ENCODE measurements at places on chromosomes 5 and 9. TPM values are rescaled to one million over a fixed set of nuclear protein-coding genes. Genes with fewer than 3 reads are reported as not detected.

The ANGPTL2 gene
- polyA plus RNA-seq, result 10.1 TPM

DNA sequence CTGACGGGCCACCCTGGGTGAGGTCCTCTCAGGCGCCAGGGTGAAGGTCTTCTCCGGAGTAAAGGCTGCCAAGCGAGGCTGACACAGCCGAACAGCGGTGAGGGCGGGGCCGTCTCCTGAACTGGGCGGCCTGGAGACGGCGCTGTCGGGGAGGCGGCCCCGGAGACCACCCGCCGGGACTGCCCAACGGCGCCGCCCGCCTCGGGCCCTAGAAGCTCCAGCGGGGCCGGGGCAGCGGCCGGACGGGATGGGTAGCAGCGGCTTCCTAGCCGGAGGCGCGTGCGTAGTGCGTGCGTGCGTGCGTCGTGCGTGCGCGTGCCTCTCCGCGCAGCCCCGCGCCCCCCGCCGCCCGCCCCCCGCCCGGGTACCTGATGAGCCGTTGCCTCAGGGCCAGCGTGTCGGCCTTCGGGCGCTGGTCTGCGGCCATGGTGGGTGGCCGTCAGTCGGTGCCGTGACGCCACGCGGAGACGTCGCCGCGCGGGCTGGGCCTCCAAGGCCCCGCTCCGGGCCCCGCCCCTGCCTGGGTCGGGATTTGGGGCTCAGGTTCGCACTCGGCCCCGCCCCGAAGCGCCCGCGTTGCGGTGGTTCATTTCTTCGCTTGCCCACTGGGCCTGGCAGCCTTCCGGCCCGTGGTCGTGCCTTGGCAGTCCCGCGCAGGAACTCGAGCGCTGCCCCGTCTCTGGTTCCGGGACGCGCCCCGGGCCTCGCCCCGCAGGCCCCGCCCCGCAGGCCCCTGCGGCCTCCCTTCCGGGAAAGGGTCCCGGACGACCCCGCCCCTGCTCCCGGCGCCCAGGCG, at the start of gene PHYKPL:
TSS of gene PHYKPL (minus strand) at position 679 of the 796 bp plus-strand sequence. CDS start at position 427, 252 bp downstream.
- peak; percentile 66 for DNase-seq

The FOXI1 gene
- polyA plus RNA-seq, result 5.2 TPM

DNA sequence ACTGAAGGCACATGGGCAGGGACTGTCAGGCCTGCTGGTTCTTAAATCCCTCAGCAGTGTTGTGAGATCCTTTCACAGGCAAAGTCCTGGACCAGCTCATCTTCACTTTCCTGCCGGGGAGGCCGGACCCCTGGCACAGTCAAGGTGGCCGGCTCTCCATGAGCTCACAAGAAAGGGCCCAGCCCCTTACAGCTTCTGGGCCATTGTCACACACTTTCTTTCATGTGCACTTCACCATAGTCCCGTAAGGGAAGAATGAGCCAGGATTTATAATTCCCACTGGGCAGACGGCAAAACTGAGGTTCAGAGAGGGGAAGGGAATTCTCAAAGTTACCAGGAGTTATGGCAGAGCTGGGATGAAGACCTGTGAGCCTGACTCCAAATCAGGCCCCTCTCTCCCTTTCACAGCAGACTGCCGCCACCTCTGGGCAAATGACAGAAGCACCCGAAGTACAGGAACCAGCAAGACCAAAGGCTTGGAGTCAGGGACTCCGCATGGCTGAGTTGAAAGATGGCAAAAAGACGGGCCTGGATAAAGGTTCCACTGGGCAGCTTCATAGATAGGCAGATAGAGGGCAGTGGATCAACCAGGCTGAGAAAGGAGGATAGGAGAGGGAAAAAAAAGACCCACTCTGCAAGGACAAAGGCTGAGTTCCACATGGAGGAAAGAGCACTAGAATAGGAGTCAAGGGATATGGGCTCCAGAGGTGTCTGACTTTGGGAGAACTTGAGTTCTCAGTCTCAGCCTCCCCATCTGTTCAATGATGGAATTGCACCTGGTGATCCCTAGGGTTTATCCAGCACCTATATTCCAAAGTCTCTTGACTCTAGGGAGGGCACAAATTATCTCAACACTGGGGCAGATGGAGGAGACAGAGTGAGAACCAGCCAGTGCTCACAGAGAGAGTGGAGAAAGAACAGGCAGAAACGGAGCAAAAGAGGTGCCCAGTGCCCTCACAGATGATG, 128.7 kb downstream of the PAX5 start:
- no peak for DNase-seq

The NTRK2 gene
- 97.1 TPM for polyA plus RNA-seq

DNA sequence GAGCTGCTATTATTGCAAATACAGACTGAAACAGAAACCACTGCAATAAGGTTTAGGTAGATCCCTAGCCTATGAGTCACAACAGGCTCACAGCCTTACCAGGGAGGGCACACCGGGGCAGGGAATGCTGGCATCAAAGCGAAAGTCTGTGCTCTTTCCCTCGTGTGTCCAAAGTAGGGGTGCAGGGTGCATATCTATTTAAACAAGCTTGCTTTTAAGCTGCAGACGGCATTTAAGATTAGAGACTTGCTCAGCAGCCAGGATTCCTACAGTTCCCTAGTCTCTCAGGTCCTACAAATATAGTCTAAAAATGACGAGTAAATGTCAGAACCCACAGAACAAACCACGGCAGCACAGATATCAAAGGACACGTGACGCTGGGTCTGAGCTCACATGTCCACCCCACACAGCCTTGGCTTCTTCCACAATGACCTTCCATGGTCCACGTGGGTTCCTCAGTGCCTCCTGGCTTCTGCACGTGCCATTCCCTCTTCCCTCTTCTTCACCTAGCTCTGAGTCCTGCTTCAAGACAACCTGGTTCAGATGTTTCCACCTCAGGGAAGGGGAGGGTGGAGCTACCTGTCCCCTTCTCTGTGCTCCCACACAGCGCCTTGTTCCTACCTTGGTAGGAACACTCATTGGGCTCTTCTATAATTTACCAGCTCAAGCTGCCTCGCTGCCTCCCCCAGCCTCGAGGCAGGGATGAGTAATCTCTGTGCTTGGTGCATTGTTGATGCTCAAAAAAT, 193.2 kb downstream of the MAPKAP1 start:
- no peak for DNase-seq

GRCh38 chr5:135188233-135188914, 154.3 kb upstream of the PITX1 start:
- DNase-seq, result no peak

DNA sequence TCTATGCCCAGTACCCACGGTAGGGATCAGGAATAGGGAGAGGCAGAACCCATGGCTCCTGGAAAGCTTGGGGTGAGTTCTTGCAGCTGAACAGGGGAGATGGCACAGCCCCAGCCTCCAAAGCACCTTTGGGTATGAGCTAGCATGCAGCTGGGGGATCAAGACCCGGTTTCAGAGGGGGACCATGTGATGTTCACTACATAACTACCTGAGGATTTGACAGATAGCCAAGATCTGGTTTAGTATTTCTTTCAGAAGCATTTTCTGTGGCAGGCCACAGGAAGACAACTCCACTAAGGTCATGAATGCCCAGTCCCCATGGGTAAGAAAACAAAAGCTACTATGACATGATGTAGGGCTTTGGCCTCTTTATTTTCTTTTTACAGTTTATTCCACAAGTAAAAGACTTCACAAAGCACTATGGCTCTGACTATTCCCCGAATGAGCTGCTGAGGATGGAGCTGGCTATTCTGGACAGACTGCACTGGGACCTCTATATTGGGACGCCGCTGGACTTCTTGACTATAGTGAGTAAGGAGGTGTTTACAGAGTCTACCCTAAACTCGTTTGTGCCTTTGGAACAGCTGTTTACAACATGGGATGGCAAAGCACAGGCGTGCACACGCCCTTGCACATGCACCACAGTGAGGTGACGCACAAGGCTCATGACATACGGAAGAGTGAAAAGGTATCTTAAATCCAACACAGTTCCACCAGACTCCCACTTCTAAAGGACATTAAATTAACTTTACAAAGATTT, 3.4 kb downstream of the CCNI2 start:
- DNase-seq, result no peak

The MAML1 gene
- 41.6 TPM for polyA plus RNA-seq

GRCh38 chr9:75715360-75715759, 175.1 kb upstream of the PCSK5 start:
- DNase-seq, result no peak

DNA sequence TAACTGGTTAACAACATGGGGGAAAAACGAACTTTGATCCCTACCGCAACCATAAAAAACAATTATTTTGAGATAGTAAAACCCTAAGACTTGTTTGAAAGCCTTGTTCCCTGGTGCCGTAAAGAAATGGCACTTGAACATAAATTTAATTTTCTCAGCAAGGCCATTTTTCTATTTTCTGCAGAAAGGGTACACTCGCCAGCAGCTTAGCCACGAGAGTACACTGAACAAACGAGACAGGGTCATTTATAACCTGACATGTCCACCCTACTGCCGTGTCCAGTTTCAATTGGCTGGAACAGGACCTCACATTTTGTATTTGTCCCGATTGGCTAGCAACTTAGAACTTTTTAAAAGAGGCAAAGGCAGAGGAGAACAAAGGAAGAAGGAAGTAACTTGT, 26.8 kb downstream of the FBXW11 start:
- DNase-seq, result no peak

The GPR150 gene
- polyA plus RNA-seq, result not detected

DNA sequence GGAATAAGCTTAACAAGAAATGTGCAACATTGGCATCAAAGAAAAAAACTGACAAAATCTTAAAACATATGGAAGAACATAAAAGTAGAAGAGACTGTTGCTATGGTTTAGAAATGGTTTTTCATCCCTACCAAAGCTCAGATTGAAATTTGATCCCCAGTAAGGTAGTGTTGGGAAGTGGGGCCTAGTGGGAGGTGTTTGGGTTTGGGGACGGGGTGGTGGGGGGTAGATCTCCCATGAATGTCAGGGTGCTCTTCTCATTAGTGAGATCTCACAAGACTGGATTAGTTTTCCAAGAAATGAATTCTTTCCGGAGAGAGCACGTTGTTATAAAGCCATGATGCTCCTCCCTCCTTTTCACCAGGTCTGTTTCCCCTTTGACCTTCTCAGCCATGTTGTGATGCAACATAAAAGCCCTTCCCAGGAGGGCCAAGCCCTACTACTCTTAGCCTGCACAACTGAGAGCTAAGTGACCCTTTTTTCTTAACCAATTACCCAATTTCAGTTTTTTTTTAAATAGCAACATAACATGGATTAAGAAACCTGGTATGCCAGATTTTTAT, 10.6 kb downstream of the TMEM167A start:
- DNase-seq, result no peak
